ENCODE measurements at places on chromosomes 16 and 17.

GRCh38 chr16:4489030-4489429 is 12.8 kb downstream of the HMOX2 start:
- no peaks in the 10 kb centered on the region for H3K27me3 ChIP-seq
- no peaks in the 10 kb centered on the region for H3K36me3 ChIP-seq
- H3K27ac ChIP-seq, result no peak overlapping the region
- H3K4me3 ChIP-seq, result no peak overlapping the region

DNA sequence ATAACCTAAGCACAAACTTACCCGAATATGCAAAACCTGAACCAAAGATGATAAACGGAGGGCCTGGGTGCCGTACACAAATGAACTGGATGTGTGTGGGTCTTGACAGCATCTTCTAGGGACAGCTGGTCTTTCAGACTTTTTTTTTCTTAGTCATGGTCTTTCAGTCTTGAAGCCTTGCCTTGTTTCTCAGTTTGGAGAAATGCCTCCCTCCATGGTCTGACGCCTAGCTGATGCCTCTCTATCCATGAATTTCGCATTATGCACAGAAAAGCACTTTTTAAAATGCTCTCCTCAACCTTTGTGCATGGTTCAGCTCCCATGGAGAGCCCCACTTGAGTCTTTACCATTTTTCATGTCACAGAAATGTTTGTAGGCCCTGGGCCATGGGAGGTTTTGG is 52.8 kb upstream of the LYRM9 start:
- no peaks in the 10 kb centered on the region for H3K36me3 ChIP-seq
- no peak overlapping the region for H3K27ac ChIP-seq
- no peaks in the 10 kb centered on the region for H3K4me1 ChIP-seq
- H3K4me3 ChIP-seq, result no peak overlapping the region

DNA sequence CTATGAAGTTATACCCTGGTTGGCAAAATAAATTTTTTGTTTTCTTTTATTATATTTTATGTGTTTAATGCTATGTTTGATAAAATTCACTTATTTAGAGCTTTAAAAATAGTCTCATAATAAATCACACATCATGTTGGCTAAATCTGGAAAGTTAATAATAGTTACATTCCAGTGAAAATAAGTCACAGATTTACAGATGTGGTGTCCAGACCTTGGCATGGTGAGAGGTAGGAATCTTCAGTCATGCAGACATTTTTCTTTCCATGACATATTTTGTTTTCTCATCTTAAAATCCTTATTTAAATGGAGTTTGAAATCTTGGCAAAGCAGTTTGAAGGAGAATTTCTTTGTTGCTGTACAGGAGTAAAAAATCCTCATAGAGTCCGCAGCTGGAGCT is 48.1 kb upstream of the GOSR1 start:
- no peak for DNase-seq
- H3K36me3 ChIP-seq, result no peaks in the 10 kb centered on the region
- H3K4me1 ChIP-seq, result no peaks in the 10 kb centered on the region
- no peak overlapping the region for H3K27ac ChIP-seq

- H3K4me1 ChIP-seq, result no peaks in the 10 kb centered on the region
- H3K36me3 ChIP-seq, result no peaks in the 10 kb centered on the region
- no peak overlapping the region for H3K27ac ChIP-seq
- no peak for DNase-seq
- no peaks in the 10 kb centered on the region for H3K27me3 ChIP-seq
Observed at GRCh38 chr17:78238823-78239488, 7.5 kb downstream of the TMEM235 start.

DNA sequence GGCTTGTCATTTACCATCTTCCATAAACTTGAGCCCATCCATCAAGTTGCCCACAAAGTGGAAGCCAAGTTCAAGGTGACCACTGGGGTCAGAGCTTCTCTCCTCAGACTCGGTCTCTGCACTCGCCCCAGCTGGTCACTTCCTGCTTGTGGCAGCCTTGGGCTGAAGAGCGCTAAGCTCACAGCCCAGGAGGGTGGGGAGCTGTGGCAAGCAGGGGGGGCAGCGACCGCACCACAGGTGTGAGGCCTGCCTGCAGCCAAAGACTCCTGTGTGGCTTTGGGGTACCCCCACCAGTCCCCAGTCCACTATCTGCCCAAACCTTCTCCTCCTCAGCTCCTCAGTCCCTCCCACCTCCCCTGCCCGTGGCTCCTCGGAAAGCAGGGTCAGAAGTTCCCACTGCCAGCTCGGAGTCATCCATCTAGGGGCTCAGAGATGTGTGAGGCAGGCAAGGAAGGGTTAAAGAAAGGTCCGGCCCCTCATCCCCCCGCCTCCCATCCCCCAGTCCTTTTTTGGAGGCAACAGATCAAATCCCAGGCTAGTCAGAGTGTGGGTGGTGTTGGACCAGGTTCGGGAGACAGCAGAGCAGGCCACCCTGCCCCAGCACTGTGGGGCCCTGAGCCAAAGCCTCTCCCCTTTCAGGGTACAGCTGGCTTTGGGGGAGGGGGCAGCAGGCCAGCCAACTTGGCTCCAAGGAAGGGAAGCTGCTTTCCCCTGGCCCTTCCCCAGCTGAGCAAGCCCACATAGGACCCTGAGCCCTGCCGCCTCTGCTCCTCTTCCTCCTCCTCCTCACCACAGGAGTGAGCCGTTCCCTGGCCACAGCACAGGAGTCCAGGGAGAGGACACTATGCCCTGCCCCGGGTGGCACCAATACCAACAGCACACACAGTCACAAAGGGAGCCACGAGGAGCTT is 3.2 kb downstream of the CSF3 start:
- H3K4me1 ChIP-seq, result peaks cover 15% of the 10 kb centered on the region
- peaks cover 20% of the 10 kb centered on the region for H3K36me3 ChIP-seq
- DNase-seq, result no peak
- H3K4me3 ChIP-seq, result no peak overlapping the region
- no peak overlapping the region for H3K27ac ChIP-seq

- H3K27ac ChIP-seq, result no peak overlapping the region
- H3K27me3 ChIP-seq, result no peaks in the 10 kb centered on the region
- DNase-seq, result no peak
- no peaks in the 10 kb centered on the region for H3K36me3 ChIP-seq
- peaks cover 8% of the 10 kb centered on the region for H3K4me1 ChIP-seq
Observed at GRCh38 chr16:85579923-85580580, 33.1 kb upstream of the GSE1 start.

- no peaks in the 10 kb centered on the region for H3K36me3 ChIP-seq
- DNase-seq, result peak; percentile 49
- H3K27ac ChIP-seq, result no peak overlapping the region
- peaks cover 17% of the 10 kb centered on the region for H3K4me1 ChIP-seq
Observed at GRCh38 chr17:74452033-74452840, 14.2 kb upstream of the CD300A start.

GRCh38 chr17:58421711-58422110 is 4.4 kb upstream of the RNF43 start:
- H3K36me3 ChIP-seq, result no peaks in the 10 kb centered on the region
- H3K4me1 ChIP-seq, result no peaks in the 10 kb centered on the region
- H3K27me3 ChIP-seq, result no peaks in the 10 kb centered on the region
- H3K27ac ChIP-seq, result no peak overlapping the region
- no peak for DNase-seq

- H3K27ac ChIP-seq, result no peak overlapping the region
- no peaks in the 10 kb centered on the region for H3K27me3 ChIP-seq
- DNase-seq, result no peak
- H3K36me3 ChIP-seq, result no peaks in the 10 kb centered on the region
- H3K4me3 ChIP-seq, result no peak overlapping the region
Observed at GRCh38 chr16:20214401-20214800, 112.9 kb downstream of the GP2 start.
